ENCODE measurements at places on chromosomes 2 and 18.

DNA sequence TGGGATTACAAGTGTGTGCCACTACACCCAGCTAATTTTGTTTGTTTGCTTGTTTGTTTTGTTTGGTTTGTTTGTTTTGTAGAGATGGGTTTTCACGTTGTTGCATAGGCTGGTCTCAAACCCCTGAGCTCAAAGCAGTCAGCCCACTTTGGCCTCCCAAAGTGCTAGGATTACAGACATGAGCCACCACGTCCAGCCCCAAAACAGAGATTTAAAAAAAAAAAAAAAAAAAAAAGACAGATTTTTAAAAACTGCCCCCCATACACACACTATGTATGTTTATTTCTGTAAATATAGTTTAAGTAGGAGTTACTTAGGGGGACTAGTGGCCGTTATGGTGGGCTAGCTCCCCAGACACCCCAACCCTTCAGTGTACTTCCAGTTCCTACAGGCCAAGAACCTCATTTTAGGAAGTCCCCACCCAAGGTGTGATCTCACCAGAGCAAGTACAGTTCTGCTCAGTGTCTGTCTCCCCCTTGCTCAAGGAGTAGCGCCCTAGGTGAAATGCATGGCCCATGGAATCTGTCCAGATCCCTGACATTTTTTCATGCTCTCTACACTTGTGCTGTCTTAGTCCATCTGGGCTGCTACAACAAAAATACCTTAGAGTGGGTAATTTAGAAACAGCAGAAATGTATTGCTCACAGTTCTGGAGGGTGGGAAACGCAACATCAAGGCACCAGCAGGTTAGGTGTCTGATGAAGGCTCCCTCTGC, 1.6 kb upstream of the TMBIM1 start:
- H3K27ac ChIP-seq = peak overlapping the region; percentile 72
- no peaks in the 10 kb centered on the region for H3K36me3 ChIP-seq
- DNase-seq = peak; percentile 56
- peaks cover 76% of the 10 kb centered on the region for H3K4me1 ChIP-seq

- H3K4me3 ChIP-seq = no peak overlapping the region
- no peak for DNase-seq
- no peak overlapping the region for H3K27ac ChIP-seq
- H3K27me3 ChIP-seq = no peaks in the 10 kb centered on the region
- no peaks in the 10 kb centered on the region for H3K36me3 ChIP-seq
These were observed 225.3 kb downstream of the ICOS start for GRCh38 chr2:204161886-204162285.

DNA sequence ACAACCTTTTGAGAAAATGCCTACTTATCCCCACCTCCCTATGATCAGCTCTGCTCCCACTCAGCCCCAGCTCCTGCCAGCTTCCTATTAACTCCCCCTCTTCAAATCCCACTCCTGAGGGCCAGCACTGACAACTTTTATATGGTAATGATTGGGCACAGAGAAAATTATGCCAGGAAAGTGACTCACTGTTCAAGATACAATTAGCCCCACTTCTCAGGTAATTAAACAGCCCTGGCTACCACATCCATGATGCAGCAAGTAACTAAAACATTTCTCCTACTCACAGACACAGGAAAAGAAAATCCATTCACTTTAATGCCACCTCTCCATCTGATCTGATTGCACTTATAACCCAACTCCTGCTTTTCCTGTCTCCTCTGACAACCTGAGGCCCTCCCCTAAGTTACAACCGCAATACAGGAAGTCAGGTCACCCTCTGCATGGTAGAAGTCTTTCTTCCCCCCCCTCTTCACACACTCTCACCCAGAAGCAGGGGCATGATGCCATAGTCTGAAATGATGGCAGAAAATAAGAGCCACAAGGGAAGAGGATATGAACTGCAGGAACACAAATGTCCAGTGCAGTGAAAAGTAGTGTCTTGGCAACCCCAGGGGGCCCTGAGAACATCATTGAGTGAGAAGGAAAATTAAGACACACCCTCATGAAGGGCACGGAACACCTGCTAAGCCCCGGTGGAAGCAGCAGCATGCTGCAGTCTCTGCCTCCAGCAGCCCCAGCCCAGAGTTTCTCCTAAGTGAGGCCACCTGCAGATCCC, 54.4 kb downstream of the STK39 start:
- no peak overlapping the region for H3K4me3 ChIP-seq
- peak overlapping the region; percentile 14 for H3K27ac ChIP-seq
- DNase-seq = no peak
- peaks cover 30% of the 10 kb centered on the region for H3K4me1 ChIP-seq

- no peaks in the 10 kb centered on the region for H3K27me3 ChIP-seq
- peaks cover 5% of the 10 kb centered on the region for H3K4me1 ChIP-seq
- no peaks in the 10 kb centered on the region for H3K36me3 ChIP-seq
- H3K4me3 ChIP-seq = no peak overlapping the region
- no peak overlapping the region for H3K27ac ChIP-seq
These were observed 103.1 kb downstream of the UPP2 start for GRCh38 chr2:158204741-158205165.

- no peaks in the 10 kb centered on the region for H3K36me3 ChIP-seq
- no peaks in the 10 kb centered on the region for H3K4me1 ChIP-seq
- no peak for DNase-seq
- no peak overlapping the region for H3K27ac ChIP-seq
These were observed 78.0 kb downstream of the NEURL3 start for GRCh38 chr2:96427169-96427568.

- H3K27me3 ChIP-seq = no peaks in the 10 kb centered on the region
- H3K27ac ChIP-seq = no peak overlapping the region
- H3K4me1 ChIP-seq = no peaks in the 10 kb centered on the region
- DNase-seq = no peak
- H3K36me3 ChIP-seq = no peaks in the 10 kb centered on the region
- no peak overlapping the region for H3K4me3 ChIP-seq
These were observed 188.2 kb downstream of the CYP26B1 start for GRCh38 chr2:71959494-71959893.

GRCh38 chr2:155215037-155215707, 516.7 kb downstream of the KCNJ3 start:
- H3K27me3 ChIP-seq = no peaks in the 10 kb centered on the region
- no peak overlapping the region for H3K4me3 ChIP-seq
- no peaks in the 10 kb centered on the region for H3K36me3 ChIP-seq
- no peaks in the 10 kb centered on the region for H3K4me1 ChIP-seq

DNA sequence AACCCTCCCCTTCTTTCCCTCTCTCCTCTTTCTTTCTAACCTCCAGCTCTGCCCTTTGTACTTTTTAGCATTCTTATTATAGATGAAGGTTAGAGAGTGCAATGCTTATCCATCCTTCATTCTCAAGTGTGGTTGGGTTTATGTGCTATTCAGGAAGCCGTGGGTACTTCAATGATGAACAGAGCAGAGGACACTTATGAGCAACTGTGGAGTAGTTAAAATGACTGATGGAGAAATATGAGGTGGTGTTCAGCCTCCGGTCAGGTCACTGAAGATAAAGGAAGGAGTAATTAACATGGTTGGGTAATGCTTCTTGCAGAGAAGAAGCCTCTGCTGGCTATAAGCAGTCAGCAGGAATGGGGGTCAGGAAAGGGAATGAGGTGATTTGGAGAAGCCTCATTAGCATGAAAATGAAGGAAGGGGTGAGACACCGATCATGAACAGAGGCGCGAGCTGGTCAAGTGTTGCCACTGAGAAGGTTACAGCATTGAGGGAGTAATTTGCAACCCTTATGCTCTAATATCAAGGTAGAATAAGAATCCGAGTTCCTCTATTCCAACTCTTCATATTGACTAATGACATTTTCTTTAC, 174.7 kb downstream of the LPIN1 start:
- H3K27me3 ChIP-seq = no peaks in the 10 kb centered on the region
- no peak for DNase-seq
- no peaks in the 10 kb centered on the region for H3K36me3 ChIP-seq
- no peak overlapping the region for H3K4me3 ChIP-seq
- no peak overlapping the region for H3K27ac ChIP-seq

DNA sequence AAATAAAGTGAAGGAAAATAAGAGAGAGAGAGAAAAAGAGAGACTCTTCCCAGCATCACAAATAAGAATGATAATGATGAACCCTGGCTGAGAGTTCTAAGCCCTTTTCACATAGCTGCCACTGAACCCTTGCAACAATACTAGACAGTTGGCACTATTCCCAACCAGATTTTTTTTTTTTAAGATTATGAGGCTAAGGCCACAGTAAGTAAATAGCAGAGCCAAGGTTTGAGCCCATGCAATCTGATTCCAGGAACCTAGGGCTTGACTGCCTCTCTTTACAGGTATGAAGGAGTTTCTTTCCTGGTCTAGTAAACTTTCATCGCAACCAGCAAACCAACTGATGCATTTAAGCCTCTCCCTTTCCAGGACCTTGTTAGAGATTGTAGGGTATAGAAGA, 424.6 kb downstream of the NCKAP5 start:
- DNase-seq = no peak
- no peak overlapping the region for H3K4me3 ChIP-seq
- H3K27ac ChIP-seq = no peak overlapping the region
- no peaks in the 10 kb centered on the region for H3K4me1 ChIP-seq
- H3K36me3 ChIP-seq = no peaks in the 10 kb centered on the region
- H3K27me3 ChIP-seq = no peaks in the 10 kb centered on the region

DNA sequence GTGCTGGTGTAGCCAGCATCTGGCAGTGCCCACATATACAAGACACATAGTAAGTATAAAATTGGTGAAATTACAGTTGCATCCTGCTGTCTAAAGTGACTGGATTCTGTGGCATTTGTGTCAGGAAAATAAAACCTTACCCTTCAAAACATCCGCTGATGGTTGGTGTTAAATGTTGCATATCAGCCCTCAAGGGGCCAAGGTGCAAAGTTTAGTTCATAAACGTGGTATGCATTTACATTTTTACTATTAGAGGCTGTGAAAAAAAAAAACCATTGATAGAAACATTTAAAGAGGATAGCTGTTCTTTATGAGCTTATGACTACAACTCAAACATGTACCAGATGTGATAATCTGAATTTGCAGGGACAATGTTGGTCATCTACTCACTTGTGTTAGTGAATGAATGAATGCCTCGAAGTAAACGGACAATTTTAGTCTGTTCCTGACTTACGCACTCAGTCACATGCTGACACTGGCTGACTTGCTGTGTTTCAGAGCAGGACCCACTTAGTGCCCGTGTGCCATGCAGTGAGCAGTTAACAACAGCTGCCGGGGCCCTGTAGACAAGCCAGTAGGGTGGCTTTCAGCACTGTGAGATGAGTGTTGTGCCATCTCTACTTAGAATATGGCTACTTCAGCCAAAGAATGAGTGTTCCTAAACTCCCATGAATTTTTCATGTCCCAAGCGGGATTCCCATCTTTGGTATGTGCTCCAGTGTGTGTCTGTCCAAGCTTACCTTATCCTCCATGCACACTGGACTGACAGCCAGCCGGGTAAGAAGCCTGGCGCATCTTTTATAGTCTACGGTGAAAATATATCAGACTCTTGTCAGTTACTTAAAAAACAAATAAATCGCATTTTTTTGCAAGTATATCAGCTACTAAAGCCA, 5.3 kb downstream of the ALKAL2 start:
- peaks cover 48% of the 10 kb centered on the region for H3K36me3 ChIP-seq
- no peak for DNase-seq
- no peak overlapping the region for H3K27ac ChIP-seq
- H3K4me3 ChIP-seq = no peak overlapping the region
- H3K27me3 ChIP-seq = peaks cover 10% of the 10 kb centered on the region
- peaks cover 5% of the 10 kb centered on the region for H3K4me1 ChIP-seq

DNA sequence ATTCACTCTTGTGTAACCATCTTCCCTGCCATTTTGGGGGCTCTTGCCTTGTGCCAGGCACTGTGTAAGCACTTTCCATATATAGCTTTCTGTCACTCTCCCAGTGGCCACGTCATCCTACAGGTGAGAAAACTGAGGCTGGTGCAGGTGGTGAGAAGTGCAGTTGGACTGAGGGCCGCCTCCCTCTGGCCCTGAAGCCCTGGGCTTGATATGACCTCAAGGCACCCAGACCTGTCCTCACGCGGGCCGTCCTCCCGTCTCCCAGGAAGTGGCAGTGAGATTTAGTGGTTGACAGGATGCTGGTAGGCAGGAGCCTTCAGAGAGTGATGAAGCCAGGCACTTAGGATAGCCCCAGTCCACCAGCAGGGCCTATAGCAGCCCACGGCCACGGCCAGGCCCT, 30.5 kb downstream of the MAL start:
- peaks cover 36% of the 10 kb centered on the region for H3K27me3 ChIP-seq
- no peak overlapping the region for H3K27ac ChIP-seq
- no peaks in the 10 kb centered on the region for H3K36me3 ChIP-seq
- H3K4me1 ChIP-seq = no peaks in the 10 kb centered on the region
- DNase-seq = no peak

DNA sequence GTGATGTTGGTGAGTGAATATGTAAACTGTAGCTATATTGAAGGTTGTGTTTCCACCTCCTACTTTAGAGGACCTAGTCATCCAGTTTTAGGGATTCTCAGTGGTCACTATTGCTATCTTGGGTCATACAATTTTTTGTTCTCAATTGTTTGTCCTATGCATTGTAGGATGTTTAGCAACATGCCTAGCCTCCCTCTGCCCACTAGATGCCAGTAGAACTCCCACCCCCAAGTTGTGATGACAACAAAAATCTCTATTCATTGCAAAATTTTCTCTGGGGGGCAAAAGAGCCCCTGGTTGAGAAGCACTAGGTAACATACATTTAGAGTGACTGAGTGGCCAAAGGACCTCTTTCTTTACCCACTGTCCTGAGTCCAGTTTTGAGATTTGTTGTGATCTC, 87.3 kb downstream of the LRRTM4 start:
- no peak for DNase-seq
- no peak overlapping the region for H3K4me3 ChIP-seq
- H3K36me3 ChIP-seq = no peaks in the 10 kb centered on the region

- H3K36me3 ChIP-seq = no peaks in the 10 kb centered on the region
These were observed 84.2 kb upstream of the ID2 start for GRCh38 chr2:8597559-8598225.

DNA sequence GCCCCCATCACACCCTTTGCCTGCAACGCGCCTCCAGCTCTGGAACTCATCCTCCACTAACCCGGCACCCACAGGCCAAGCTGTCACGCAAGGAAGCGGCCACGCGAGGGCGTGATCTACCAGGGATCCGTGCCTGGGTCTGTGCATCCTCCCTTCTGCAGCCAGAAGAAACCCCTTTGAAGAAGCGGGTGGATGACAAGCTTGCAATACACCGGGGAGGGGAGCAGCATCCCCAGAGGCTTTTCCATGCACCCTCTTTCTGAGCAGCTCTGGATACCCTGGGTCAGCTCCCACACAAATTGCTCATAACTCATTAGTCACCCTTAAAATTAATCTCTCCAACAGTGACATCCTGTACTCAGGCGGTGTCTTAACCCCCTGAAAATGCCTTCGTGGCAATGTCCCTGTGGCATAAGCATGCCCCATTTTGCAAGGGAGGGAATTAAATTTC, 47.6 kb downstream of the PDCL3 start:
- no peak for DNase-seq
- H3K27me3 ChIP-seq = no peaks in the 10 kb centered on the region
- no peaks in the 10 kb centered on the region for H3K4me1 ChIP-seq
- no peak overlapping the region for H3K27ac ChIP-seq

DNA sequence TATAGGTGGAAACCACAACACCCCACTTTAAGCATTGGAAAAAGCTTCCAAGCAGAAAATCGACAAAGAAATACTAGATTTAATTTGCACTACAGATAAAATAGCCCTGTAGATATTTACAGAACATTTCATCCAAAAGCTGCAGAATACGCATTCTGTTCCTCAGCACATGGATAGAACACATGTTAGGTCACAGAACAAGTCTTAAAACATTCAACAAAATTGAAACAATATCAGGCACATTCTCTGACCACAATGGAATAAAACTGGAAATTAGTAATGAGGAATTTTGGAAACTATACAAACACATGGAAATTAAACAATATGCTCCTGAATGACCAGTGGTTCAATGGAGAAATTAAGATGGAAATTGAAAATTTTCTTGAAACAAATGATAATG, 27.8 kb upstream of the XDH start:
- H3K27me3 ChIP-seq = no peaks in the 10 kb centered on the region
- no peak overlapping the region for H3K27ac ChIP-seq
- no peaks in the 10 kb centered on the region for H3K4me1 ChIP-seq
- DNase-seq = no peak
- no peak overlapping the region for H3K4me3 ChIP-seq
- H3K36me3 ChIP-seq = no peaks in the 10 kb centered on the region
